ENCODE measurements at places on chromosomes 3 and 15.

GRCh38 chr3:126308394-126309125 is 48.6 kb downstream of the KLF15 start:
- no peak for DNase-seq

GRCh38 chr3:45794177-45794560 is 2.2 kb downstream of the SLC6A20 start:
- DNase-seq, result no peak

GRCh38 chr3:160665231-160665630 is 11.7 kb upstream of the ARL14 start:
- no peak for DNase-seq

GRCh38 chr3:38002291-38002876 is 11.8 kb downstream of the VILL start:
- no peak for DNase-seq

DNA sequence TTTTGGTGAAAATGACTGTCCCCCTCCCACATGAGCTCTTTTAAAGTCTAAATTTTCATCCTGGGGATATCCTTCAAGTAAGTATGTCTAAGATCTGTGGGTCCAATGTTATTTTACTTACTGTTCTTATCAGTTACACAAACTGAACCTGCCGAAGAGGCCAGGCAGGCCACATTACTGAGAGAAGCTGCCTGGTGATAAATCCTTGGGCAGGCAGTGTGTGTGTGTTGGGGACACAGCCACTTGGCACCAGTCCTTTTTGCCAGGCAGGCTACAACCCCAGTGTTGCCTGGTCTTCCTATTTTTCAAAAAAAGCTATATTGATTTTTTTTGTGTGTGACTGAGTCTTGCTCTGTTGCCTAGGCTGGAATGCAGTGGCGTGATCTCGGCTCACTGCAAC is 50.6 kb upstream of the RASA2 start:
- DNase-seq, result no peak

DNA sequence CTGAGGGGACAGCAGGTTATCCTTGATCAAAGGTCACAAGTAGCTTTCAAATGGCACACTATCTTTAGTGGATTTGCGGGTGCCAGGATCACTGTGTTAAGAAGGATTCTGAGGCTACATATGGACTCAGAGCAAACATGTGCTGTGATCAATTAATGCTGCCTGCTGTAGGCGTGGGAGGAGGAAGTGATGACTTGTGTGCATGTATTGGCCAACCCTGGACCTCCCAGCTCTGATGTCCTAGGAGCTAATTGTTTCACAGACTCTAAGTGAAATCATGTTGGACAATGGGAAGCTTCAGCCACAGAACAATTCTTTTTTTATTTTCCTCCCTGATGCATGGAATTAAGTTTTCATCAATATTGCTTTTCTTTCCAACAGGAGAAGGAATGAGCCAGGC is 24.4 kb downstream of the FAH start:
- DNase-seq, result peak; percentile 83

GRCh38 chr15:72724028-72724427 is 38.0 kb downstream of the BBS4 start:
- DNase-seq, result no peak

- DNase-seq, result peak; percentile 56
Measured at GRCh38 chr3:193910886-193911738, 224.8 kb upstream of the HES1 start.

- DNase-seq, result no peak
Measured at GRCh38 chr3:52856666-52857065, 21.8 kb upstream of the MUSTN1 start.

DNA sequence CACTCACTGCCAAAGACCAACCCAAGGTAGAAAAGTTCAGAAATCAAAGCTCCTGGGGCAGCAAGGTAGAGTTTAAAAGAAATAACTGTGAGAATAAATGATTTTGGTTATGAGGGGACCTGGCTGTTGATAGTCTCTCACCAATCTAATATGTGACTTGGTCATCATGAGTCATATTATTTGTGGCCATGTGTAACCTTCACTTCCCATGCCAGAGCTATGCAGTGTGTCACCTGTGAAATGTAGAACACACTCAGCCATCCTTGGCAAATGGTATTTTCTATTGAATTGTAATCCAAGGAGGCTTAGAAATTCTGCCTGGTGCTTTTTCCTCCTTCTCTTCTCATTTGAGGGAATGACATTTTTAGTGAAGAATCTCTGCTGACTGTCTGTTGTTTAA is 184.2 kb upstream of the STAC start:
- DNase-seq, result no peak

DNA sequence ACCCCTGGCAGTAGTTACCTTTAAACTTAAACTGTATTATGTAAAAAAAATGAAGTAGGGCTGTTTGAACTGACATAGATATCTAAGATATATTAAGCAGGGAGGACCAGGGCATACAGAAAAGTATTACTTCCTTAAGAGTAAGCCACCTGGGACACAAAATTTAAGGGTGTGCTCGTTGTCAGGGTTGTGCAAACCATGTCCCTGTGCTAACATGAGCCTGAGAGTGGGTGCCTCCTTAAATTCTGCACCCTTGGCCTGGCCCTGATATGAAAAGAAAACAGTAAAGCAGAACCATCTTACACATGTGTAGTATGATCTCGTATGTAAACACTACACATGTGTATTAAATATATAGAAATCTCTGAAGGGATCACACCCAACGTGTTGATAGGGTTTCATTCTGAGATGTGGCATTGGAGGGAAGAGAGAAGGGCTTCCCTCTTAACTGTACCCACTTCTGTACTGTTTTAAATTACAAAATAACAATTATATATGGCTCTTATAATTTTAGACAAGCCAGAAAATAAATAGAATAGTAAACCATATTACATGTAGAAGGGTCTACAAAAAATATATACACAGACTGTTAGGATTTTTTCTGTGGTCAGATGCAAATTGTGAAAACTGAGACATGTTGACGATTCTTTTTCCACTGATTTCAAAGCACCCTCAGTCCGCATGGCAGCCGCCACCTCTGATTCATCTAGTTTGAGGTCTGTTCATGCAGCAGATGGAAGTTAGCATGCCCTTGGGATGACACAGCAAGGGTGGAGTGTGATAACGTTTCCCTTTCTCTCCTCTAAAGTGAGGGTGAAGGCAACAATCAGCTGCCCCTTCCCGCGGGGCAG is 400.8 kb upstream of the PROK2 start:
- DNase-seq, result peak; percentile 68

DNA sequence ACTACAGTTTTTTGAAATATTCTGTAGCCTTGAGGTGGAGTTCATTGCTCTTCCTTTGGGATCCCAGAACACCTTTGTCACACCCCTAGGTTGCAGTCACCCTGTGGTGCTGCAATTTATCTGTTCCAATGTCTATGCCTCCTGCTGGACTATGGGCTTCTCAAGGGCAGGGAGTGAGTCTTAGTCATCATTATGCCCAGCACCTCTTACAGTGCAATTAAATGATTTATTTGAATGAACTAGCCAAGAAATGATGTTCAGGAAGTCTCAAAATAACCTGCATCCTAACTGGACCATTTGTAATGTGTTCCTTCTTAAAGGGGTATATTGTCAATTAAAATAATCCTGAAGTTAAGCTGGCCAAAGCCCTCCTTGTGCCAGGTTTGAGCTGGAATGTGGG is 28.5 kb downstream of the SHC4 start:
- DNase-seq, result no peak

- peak; percentile 3 for DNase-seq
Measured at GRCh38 chr3:53616971-53617892, 122.8 kb downstream of the CACNA1D start.

DNA sequence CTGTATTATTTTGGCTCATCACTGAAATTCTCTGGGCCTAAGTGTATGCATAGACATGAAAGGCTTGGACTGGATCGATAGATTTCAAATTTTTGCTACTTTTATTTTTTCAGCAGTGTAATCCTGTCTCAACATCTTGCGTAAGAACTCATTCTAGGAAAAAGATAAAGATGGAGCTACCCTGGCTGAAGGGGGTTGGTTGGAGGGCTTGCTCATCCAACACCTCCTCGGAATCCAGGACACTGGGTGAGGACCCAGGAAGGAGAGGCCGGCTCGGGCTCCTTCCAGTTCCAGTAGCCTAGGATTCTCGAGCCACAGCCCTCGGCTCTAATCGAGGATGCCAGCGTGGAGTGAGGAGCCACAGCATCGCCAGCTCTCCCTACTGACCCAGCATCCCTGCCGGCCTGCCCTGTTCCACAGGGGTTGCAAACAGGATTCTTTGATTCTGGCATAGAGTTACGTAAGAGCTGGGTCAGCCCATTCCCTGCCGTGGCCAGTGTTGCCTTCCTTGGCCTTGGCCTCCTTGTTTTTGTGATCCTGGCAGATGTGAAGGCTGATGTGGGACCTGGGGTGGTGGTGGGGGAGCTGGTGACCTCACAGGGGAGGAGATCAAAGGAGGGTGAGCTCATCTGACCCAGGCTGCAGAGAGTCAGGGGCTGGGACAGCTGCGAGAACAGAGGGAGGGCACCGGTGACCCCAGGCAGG is 149.5 kb downstream of the ALDH1A2 start:
- no peak for DNase-seq

GRCh38 chr3:195098741-195099525 is 172.0 kb downstream of the XXYLT1 start:
- no peak for DNase-seq

DNA sequence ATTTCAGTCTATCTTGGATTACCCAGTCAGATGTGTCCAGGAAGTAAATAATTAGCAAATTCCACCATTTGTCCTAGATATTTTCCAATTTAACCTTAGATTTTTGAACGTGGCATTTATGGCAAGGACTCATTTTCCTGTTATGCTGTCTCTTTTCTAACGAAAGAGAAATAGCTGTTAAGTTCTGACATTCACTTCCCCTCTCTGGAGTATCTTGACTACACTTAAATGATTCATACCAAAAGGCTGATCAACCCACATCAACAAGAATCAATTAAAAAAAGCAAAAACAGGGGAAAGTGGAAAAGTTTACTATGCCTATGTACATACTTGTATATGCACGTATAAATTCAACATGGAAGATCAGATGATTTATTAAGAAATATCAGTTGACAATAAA is 149.9 kb downstream of the FRMD5 start:
- DNase-seq, result peak; percentile 11

GRCh38 chr3:150759319-150759718 is 3.6 kb downstream of the SIAH2 start:
- no peak for DNase-seq

GRCh38 chr15:68830141-68830785 is 9.6 kb upstream of the ANP32A start:
- DNase-seq, result no peak

GRCh38 chr15:94297558-94297957 is 66.2 kb downstream of the MCTP2 start:
- peak; percentile 54 for DNase-seq

DNA sequence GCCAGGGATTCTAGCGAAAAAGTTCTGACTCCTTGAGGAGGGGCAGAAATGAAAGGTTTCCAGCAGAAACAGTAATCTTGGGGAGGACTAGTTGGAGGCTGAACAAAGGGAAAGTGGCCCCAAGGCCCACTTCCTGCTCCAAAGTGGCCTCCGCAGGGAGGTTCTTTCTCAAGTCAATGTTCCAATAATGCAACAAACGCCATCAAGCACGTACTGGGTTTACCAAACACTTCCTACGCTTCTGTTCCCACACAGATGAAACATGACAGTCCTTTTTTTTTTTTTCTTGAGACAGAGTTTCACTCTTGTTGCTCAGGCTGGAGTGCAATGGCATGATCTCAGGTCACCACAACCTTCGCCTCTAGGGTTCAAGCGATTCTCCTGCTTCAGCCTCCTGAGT is 9.6 kb upstream of the RCCD1 start:
- DNase-seq, result peak; percentile 47

DNA sequence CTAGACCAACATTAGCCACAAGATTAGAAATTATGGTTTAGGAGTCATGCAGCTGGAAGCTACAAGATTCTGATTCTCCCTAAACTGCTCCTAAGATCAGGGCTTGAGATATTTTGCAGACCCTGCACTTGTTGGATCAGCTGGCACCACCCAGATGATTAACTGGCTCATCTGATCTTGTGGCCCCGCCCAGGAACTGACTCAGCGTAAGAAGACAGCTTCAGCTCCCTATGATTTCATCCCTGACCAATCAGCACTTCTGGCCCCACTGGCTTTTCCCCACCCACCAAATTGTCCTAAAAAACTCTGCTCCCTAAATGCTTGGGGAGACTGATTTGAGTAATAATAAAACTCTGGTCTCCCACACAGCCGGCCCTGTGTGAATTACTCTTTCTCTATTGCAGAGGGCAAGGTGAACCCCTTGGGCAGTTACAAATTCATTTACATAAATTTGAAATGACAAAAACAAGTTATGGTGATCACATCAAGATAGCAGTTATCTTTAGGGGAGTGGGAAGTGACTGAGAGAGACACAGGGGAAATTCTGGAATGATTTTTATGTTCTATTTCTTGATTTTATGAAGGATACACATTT is 76.5 kb downstream of the CD200R1L start:
- DNase-seq, result peak; percentile 81

DNA sequence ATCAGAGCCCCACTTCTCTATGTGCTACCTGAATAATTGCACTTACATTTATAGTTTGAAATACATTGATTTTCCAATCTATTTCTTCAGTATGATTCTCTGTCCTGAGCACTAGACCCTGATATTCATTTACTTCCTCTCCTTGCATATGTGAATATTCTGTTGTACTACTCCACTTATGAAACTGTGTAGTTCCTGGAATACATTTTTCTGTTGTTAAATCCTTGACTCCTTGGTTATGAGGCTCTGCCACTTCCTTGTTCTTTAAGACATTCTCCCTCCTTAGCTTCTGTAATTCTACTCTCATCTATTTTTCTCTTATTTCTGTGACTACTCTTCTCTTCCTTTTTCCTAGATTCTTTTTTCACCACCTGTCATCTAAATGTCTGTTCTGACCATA is 12.9 kb upstream of the MGA start:
- DNase-seq, result peak; percentile 59

GRCh38 chr3:99852851-99853250 is 35.2 kb downstream of the CMSS1 start:
- DNase-seq, result no peak

Measured in suppressor macrophage treated with lipopolysaccharide for 4 hours (primary cell).